ENCODE measurements at places on chromosomes 13 and 19. TPM values are rescaled to one million over a fixed set of nuclear protein-coding genes. Genes with fewer than 3 reads are reported as not detected.

DNA sequence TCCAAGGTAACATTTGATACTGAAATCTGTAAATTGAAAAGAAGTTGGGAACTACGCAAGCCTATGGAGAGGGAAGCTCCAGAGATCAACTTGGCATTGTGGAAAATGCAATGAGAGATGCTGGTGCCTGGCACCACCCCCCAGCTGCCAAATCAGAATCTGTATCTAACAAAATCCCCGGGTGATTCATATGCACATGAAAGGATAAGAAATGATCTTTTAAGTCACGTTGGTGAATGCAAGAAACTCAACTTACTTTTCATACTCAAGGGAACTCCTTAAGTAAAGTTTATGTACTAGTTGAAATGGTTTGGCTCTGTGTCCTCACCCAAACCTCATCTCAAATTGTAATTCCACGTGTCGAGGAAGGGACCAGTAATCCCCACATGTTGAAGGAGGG, 158.5 kb upstream of the MYO16 start:
- no peak for DNase-seq

- DNase-seq = no peak
These were observed 24.1 kb upstream of the MIR17HG start for GRCh38 chr13:91323349-91323748.

The SLC25A41 gene
- total RNA-seq = 0.52 TPM

DNA sequence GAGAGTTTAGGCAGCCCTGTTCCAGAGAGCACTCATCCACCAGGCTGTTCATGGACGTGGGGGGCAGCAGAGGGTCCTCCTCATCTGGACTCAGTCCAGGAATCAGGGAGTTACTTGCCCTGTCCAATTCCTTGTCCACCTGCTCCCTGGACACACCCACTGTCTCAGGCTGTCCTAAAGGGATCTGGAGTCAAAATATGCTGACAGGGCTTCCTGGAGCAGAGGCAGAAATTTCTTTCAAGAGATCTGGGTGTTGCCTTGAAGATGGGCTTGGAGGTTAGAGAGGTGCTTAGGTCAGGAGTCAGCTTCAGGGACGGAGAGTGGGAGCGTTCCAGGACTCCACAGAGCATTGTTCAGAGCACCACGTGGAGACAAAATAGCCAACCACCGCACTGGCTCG, 65.8 kb upstream of the SHISA2 start:
- no peak for DNase-seq

The CEACAM6 gene
- total RNA-seq = not detected
